ENCODE measurements at places on chromosomes 11 and 22.

GRCh38 chr11:26599425-26599824 is 27.4 kb upstream of the MUC15 start:
- no peak for DNase-seq

GRCh38 chr22:25840167-25840566 is 98.2 kb downstream of the MYO18B start:
- no peak for DNase-seq

- DNase-seq: no peak
These were observed 12.1 kb upstream of the CELSR1 start for GRCh38 chr22:46549563-46549840.

GRCh38 chr11:46273511-46274205 is 3.8 kb upstream of the CREB3L1 start:
- no peak for DNase-seq

GRCh38 chr22:28019360-28019759 is 100.3 kb upstream of the PITPNB start:
- DNase-seq: no peak

- peak; percentile 26 for DNase-seq
These were observed 16.2 kb downstream of the ARVCF start for GRCh38 chr22:20000246-20001081.

- DNase-seq: no peak
These were observed 23.9 kb upstream of the LYVE1 start for GRCh38 chr11:10592331-10592730.

DNA sequence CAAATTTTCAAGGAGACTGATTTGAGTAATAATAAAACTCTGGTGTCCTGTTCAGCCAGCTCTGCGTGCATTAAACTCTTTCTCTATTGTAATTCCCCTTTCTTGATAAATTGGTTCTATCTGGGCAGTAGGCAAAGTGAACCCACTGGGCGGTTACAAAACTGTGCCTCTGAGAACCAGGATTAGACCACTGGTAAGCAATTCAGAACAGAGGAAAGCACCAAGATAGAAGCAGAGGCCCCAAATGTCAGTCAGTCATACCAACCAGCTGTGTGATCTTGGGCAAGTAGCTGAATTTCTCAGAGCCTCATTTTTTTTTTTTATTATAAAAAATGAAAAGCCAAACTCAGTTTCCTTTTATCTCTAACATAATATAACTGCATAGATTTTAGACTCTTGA is 54.9 kb downstream of the TRIM44 start:
- DNase-seq: no peak

GRCh38 chr22:49203859-49204598 is 623.6 kb downstream of the BRD1 start:
- DNase-seq: no peak

- DNase-seq: no peak
These were observed 61.1 kb downstream of the OSBP2 start for GRCh38 chr22:30755759-30756124.

DNA sequence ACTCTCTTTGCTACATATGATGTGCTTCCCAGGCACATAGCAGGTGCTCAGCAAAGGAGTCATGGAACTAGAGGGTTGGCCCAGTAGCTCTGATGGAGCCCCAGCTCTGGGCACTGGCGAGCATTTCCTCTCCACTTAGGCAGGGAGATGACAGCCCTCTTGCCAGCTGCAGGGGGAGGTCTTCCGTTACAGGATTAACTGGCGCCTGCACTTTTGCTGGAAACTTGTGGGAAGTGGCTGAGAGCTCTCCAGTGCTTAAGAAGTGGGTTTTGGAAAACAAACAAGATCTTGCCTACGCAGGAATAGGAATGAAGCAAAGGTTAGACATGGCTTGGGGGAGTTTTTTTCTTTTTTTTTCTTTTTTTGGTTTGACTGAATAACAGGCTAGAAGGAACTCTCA is 75.5 kb downstream of the MICAL2 start:
- DNase-seq: peak; percentile 80

DNA sequence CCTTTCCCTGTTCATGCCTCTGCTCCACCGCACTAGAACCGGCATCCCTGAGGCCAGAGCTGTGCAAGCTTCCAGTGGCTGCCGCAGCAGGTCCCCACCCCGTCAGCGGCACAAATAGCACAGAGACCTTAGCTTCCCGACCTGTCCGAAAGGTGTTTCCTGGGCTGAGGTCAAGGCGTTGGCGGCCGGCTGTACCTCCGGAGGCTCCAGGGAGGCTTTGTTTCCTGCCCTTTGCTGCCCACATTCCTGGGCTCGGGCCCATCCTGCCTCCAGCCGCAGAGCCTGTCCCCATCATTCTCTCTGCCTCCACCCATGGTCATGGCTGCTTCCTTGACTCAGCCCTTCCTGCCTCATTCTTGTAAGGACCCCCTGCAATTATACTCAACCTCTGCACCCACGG is 31.2 kb downstream of the ARHGAP8 start:
- DNase-seq: no peak

DNA sequence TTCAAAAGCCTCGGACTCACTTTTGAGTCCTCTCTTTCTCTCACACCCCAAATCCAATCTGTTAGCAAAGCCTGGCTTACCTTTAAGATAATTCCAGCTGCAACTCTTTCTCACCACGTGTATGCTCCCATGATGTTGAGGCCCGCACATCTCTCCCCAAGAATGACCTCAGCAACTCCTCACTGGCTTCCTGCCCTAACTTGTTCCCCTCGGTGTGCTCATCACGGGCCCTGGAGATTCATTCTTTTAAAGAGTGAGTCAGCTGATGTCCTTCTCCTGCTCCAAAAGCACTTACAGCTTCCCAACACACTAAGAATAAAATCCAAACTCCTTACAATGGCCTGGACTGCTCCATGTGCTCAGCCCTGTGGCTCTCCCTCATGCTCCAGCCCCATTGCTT is 1041.3 kb downstream of the OPCML start:
- DNase-seq: peak; percentile 71

GRCh38 chr22:20080445-20080775 is 369 bp downstream of the DGCR8 start:
- DNase-seq: peak; percentile 75

- DNase-seq: no peak
These were observed 11.3 kb upstream of the QSER1 start for GRCh38 chr11:32881286-32881685.
